ENCODE measurements at places on chromosomes 7 and 10. TPM values are rescaled to one million over a fixed set of nuclear protein-coding genes. Genes with fewer than 3 reads are reported as not detected.

- DNase-seq, result no peak
Measured at GRCh38 chr10:100072514-100072913, 9.2 kb downstream of the CPN1 start.

DNA sequence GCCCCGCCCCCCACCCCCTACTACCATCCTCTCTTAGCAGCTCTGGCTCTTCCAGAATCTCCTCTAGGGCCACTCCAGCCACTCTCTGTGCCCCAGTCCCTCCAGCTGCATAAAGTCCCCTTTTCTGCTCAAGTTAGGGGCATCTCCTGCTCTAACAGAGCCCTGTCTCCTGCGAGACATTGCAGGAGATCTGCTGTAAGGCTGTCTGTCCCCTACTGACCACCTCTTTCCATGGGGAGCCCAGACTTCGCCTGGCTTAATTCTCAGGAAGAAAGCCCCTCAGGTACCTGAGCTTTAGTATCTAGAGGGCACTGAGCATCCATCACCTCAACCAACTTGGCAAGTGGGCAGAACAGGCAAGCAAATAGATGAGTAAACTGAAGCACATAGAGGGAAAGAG is 200.7 kb upstream of the ZMIZ1 start:
- no peak for DNase-seq

- DNase-seq, result no peak
Measured at GRCh38 chr10:119375574-119376272, 166.8 kb downstream of the RGS10 start.

GRCh38 chr7:28520074-28521015 is 108.0 kb downstream of the CREB5 start:
- no peak for DNase-seq

GRCh38 chr10:103154521-103155299 is 38.4 kb downstream of the NT5C2 start:
- DNase-seq, result no peak

DNA sequence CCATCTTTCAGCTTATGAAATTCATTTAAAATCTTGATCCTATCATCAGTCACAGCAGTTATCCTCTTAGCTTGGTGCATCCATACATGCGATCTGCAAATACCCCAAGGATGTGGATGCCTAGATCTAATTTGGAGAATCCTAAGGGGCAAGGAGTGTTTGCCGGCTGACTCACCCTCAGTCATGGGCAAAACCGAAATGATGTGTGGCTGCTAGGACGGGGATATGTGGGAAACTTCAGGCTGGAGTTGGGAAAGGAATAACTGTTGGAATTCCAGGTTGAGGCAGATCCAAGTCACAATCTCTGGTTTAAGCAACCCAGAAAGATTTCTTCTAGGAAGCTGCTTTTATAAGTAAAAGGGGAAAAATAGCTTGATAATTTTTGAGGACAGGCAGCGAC is 19.7 kb upstream of the GOT1 start:
- DNase-seq, result no peak

DNA sequence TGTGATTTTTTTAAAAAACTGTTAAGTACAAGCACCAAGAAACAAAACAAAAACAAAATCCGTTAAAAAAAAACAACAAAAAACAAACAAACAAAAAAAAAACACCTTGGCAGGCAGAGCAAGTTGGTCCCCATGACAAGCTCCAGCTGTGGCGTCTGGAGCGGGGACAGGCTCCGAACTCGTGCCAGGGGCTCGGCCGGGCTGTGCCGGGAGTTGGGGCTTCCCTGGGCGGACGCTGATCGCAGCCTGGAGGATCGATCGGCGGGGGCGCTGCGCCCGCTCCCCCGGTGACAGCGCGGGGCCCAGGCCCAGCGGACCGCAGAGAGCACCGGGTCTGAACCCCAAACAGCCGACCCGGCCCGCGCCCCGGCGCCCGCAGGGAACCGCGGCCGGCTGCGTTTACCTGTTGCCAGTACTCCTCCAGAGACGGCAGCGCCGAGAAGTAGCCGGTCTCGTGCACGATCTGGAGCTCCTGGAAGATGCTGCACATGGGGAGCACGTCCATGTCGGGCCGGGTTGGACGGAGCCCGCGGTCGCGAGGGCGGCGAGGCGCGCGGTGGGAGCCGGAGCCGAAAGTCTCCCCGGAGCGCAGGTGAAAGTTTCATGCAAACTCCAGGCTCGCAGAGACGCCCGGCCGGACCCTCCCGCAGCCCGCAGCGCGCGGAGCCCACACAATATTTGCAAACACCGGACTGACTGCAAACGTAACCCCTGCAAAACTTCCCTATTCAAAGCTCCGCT is at the start of gene KLF6:
Gene KLF6 (minus strand): TSS at position 700 of the 741 bp plus-strand sequence. CDS start 195 bp downstream, at position 505.
- DNase-seq, result peak; percentile 49

DNA sequence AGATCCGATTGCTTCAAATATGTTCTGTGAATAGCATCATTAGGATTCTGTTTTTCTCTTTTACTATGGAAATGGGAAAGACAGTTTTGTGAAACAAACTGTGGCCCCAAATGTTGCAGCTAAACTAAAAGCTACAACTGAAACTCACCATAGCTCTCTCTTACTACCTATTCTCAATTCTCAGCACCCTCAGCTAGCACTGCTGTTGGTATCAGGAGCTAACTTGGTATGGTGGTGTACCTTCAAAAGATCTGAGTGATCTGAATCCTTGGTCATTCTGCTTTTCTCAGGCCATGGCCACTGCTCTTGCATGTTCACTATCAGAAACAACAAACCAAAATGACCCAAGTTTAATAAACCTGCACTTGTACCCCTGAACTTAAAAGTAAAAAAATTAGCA is 1208.0 kb downstream of the SORCS1 start:
- DNase-seq, result no peak

DNA sequence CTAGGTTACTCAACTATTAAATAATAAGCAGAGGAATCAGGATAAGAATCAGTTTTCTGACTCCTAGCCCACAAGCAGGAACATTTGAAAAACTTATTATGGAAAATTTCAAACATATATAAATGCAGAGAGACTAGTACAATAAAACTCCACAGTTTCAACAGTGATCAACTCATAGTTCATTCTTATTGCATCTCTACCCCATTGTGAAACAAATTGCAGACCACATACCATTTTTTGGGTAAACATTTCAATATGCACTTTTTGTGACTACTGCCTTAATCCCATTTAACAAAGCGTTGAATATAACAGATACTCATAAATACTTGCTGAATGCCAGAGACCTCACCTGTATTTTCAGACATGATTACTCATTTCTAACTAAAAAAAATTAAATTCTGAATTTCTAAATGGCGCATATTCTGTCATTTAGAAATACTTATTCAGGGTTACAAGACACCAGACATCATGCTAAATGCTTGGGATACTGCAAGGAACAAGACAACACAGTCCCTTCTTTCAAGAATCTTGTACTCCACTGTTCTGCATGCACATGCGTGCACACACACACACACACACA is 11.4 kb downstream of the CDK6 start:
- DNase-seq, result no peak

GRCh38 chr10:33229949-33230267 is 104.6 kb downstream of the NRP1 start:
- DNase-seq, result no peak

GRCh38 chr7:92992483-92992882 is 125.3 kb downstream of the SAMD9 start:
- DNase-seq, result no peak

- no peak for DNase-seq
Measured at GRCh38 chr10:133100706-133101415, 13.1 kb downstream of the ADGRA1 start.

DNA sequence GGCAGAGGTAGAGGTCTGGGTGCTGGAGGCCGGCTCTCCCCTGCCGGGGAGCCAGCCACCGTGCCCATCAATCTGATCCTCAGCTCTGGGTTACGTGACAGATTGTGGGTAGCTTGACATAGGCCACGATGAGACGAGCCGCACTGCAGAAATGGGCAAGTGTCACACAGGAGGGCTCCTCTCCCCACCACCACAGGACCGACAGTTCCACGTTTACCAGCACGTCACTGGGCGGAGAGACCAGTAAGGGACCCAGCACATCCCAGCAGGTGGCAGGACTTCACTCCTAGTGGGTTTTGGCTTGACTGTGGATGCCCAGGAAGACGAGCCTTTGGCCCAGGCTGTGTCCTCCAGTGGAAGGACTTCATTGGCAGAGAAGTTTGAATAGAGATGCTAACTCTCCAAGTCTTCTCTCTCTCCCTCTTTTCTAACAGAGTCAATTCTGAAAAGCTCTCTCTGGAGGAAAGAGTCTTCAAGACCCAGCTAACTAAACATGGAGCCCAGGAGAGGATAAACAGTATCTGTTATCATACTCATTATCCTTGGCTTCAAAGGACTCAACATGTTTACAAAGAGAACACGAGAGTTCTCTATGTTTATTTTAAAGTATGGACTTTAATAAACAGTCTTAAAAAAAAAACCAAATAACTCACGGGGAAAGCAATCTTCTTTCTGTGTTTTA is 129.3 kb upstream of the JCAD start:
- DNase-seq, result no peak

- peak; percentile 80 for DNase-seq
Measured at GRCh38 chr7:140625908-140626868, 14.4 kb downstream of the DENND2A start.

DNA sequence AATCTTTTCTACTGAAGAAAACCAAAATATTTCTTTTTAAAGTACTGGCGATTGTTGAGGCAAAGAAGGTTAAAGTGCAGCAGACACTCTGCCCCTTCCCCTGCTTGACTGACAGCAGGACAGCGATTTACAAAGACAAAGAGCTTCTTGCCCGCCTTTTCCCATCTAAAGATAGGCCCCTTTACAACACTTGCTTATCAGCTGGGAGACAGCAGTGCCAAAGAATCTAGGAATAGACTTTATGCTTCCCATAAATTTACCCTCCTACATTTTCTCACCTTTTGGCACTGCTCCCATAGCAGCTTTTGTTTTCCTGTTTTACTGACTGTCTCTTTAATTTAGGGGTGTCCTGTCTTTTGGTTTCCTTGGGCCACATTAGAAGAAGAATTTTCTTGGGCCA is 824.1 kb downstream of the CCSER2 start:
- DNase-seq, result no peak

DNA sequence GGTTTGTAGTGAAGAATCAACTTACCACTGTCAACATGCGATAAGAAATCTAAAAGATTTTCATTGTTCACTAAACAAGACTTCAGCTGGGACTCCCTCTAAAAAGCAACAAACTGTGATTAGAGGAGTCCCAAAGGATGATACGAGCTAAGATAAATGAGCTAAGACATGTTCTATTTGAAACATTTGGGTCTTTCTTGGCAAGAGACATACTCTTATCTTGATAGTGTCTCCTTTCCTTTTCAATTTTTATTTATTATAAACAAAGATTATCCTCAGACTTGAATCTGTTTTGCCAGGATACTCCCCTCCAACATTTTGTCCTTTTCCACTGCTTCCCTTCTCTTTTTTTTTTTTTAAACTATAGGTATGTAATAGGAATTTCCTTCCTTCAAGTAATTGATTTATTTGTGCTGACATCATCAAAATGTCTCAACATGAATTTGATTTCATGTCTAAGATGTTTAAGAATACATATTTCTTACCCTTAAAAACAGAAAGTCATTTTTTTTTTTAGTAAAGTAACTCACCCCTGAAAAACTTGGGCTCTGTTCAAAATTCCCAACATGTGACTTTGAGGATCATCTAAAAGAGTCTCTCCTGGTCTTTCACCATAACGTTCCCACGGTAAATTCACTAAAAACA is 158.4 kb upstream of the NRP1 start:
- DNase-seq, result no peak

DNA sequence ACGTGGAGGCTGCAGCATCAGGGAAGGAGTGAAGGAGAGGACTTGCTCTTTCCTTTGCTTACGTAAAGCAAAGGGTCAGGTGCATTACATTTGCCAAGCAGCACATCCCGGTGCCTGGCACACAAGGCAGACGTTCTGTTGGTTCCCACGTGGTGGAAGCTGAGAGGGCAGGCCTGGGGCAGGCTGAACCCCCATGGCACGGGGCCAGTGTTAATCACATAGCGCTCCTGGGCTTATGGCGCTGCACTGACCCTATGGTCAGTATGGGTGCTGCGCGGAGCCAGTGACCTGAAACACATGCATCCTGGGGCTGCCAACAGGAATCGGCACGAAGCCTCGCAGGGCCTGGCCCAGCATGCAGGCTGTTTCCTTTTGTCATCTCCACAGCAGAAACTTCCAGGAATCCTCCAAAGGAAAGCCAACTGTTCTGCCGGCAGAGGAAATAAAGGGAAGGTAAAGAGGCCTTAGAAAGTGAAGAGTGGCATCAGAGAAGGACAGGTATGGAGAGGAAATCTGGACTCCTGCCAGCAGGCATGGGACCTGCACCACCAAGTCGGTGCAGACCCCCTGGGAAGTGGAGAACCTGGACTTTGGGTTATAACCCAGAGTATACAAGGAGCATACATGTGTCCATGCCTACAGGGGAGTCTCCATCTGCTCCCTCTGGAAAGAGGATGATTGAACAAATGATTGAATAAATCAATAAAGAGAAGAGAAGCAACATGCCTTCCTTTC is 560.2 kb downstream of the TCERG1L start:
- peak; percentile 42 for DNase-seq

- no peak for DNase-seq
Measured at GRCh38 chr7:52936750-52937149, 98.7 kb upstream of the POM121L12 start.

- no peak for DNase-seq
Measured at GRCh38 chr7:77473229-77474005, 57.3 kb upstream of the GSAP start.

- DNase-seq, result no peak
Measured at GRCh38 chr7:142785841-142786250, 15.1 kb downstream of the PRSS2 start.

Gene HABP2
- not detected for total RNA-seq

Gene ITPRID1
- 2.6 TPM for total RNA-seq
